ENCODE measurements at places on chromosomes 12 and 14. TPM values are rescaled to one million over a fixed set of nuclear protein-coding genes. Genes with fewer than 3 reads are reported as not detected.

FGF23 gene
- total RNA-seq: not detected

NGB gene
- total RNA-seq: 0.14 TPM

AMHR2 gene
- total RNA-seq: not detected

SLC15A4 gene
- total RNA-seq: 49.6 TPM

SSPN gene
- 1.6 TPM for total RNA-seq

GSKIP gene
- total RNA-seq: 34.8 TPM

ATF7IP gene
- total RNA-seq: 21.3 TPM

FGFR1OP2 gene
- total RNA-seq: 31.2 TPM

DEGS2 gene
- not detected for total RNA-seq

SLC16A7 gene
- total RNA-seq: 9.3 TPM

PDE3A gene
- total RNA-seq: 1.6 TPM

POC1B gene
- 14.9 TPM for total RNA-seq

NFATC4 gene
- total RNA-seq: 4.5 TPM

KRT72 gene
- total RNA-seq: not detected

MIP gene
- not detected for total RNA-seq

ASCL1 gene
- not detected for total RNA-seq

TAS2R9 gene
- total RNA-seq: not detected

OVCH1 gene
- not detected for total RNA-seq

TSPAN11 gene
- total RNA-seq: 1.3 TPM

DHRS2 gene
- total RNA-seq: 0.69 TPM

PPP1R1A gene
- 11.1 TPM for total RNA-seq

ACSM4 gene
- not detected for total RNA-seq

PAPLN gene
- 5.9 TPM for total RNA-seq

SLC48A1 gene
- 51.8 TPM for total RNA-seq

EXOC3L4 gene
- 0.17 TPM for total RNA-seq

CHGA gene
- total RNA-seq: not detected

ZNF891 gene
- 0.40 TPM for total RNA-seq

DPF3 gene
- 0.94 TPM for total RNA-seq

MMP19 gene
- 1.2 TPM for total RNA-seq

C12orf54 gene
- total RNA-seq: not detected

HHIPL1 gene
- 4.9 TPM for total RNA-seq

SCN8A gene
- total RNA-seq: 0.58 TPM

SERPINA10 gene
- not detected for total RNA-seq

DDX11 gene
- total RNA-seq: 60.9 TPM

INSM2 gene
- not detected for total RNA-seq

NKX2-1 gene
- not detected for total RNA-seq

DACT1 gene
- total RNA-seq: 3.4 TPM

TCTN2 gene
- total RNA-seq: 9.9 TPM

MSI1 gene
- 25.8 TPM for total RNA-seq

GLTP gene
- total RNA-seq: 43.5 TPM

PSMD9 gene
- 44.2 TPM for total RNA-seq

DBX2 gene
- not detected for total RNA-seq

APOF gene
- total RNA-seq: not detected

MORN3 gene
- total RNA-seq: not detected

ERBB3 gene
- 14.3 TPM for total RNA-seq

All from epithelial cell of proximal tubule (primary cell).